Naive thymus-derived CD8-positive, alpha-beta T cell (primary cell): ENCODE measurements at places on chromosomes 16 and 17.

DNA sequence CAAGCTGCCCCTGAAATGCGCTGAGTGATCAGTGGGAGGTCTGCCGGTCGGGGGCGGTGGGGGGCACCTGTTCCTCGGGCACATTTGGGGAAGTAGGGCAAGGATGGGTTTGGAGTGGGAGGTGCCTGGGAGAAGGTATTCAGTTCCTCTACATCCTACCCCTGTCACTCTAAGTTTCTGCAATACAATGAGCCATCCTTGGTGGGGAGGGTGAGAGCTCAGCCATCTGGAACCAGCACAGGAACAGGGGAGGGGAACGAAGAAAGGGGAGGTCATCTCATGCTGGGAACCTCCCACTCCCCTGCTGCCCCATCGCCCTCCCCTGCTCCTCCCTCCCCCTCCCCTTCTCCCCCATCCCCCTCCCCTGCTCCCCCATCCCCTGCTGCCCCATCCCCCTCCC is 4.2 kb downstream of the DPH1 start:
- no peak for DNase-seq

GRCh38 chr16:69566240-69566980 is 644 bp downstream of the NFAT5 start:
- DNase-seq, result no peak

DNA sequence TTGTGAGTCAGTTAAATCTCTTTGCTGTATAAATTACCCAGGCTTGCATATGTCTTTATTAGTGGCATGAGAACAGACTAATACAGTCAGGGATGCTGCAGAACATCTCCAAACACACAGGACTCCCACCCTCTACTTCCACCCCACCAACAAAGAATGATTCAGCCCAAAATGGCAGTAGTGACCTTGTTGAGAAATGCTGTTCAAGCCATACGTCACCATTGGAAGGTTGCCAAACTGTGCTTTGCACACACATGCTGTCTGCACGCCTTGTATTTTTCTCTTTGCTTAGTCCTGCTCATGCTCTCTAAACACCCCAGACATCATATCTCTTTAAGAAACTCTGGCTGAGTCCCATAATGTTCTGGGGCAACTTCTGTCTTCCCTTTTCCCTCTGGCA is 589.6 kb downstream of the WWOX start:
- DNase-seq, result no peak

DNA sequence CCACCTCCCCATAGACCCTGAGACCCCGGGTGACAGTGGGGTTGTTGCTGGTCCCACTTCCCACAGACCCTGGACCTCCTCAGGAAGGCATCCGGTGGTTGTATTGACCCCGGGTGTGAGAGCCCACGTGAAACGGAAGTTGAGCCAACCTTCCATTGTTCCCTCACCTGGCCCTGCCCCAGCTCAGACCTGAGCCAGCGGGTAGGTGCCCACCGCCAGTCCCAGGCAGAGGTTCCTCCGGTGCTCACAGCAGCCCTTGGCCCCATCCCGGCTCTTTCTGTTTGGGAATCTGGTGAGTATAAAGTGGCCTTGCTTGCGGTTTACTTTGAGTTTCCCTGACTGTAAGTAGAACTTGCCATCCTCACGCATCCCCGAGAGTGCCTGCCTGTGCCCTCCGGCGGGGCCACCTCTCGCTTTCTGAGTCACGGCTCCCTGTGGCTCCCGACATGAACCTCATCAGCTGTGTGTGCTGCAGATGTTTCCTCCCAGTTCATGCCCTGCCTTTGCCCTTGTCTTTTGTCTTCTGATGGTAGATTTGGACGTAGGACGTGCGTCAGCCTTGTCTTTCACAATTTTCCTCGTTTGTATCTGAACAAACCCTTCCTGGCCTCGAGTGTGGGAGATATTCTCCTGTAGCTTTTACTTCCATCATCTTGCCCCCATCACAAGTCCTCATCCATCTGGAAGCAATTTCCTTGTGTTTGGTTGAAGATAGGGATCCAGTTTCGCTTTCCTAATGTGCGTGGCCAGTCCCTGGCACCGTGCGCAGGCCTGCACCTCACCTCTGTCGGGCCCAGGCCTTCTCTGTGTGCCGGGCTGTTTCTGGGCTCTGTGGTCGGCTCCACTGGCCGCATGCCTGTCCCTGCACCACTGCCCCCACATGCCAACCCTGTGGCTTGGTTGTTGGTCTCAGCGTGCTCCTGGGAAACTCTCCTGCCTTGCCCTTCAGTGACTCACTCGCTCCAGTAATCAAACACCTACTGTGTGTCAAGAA is 76.0 kb downstream of the METRNL start:
- DNase-seq, result no peak

GRCh38 chr17:77144227-77144626 is 3.5 kb downstream of the SEC14L1 start:
- DNase-seq, result no peak

GRCh38 chr16:63890081-63890480 is 1231.8 kb downstream of the CDH11 start:
- DNase-seq, result no peak

GRCh38 chr17:16272111-16272840 is 55.3 kb downstream of the PIGL start:
- DNase-seq, result no peak

DNA sequence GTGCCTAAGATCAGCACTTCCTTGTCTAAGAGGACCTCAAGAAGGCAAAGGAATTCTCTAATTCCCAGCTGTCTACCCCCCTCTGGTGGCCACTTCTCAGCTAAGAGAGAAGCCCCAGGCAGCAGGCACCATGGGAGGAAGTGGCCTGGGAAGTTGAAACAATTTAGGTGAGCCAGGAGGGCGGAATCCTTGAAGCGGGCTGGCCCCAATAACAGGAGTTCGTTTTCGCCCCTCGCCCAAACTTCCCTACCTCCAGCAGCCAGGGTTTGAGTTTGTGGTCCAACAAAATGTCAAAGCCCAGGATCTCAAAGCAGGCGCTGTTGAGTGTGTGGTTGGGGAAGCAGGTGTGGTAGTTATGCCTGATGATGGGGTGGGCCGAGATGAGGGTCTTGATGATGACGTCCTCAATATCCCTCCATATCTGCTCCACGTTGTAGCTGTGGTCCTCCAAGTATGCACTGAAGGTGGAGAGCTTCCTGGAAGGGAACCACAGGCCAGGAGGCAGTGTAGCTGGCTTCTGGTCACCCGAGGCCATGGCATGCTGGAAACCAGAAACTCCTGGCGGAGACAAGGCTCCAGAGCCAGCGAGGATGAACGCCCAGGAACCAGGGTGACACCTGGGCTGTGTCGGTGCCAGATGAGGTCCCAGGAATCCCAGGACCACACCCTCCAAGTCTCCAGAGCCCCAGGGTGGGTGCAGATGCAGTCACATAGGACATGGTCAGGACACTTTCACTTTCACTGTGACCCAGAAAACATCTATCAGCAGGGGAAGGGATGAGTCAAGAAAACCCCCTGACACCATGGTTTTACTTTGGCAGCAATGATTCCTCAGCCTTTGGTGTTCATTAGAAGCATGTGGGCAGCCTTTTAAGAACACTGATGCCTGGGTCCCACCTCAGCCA is 25.6 kb downstream of the TTLL6 start:
- DNase-seq, result peak; percentile 7

- DNase-seq, result no peak
These were observed 3.8 kb upstream of the C1QL1 start for GRCh38 chr17:44971776-44972483.

DNA sequence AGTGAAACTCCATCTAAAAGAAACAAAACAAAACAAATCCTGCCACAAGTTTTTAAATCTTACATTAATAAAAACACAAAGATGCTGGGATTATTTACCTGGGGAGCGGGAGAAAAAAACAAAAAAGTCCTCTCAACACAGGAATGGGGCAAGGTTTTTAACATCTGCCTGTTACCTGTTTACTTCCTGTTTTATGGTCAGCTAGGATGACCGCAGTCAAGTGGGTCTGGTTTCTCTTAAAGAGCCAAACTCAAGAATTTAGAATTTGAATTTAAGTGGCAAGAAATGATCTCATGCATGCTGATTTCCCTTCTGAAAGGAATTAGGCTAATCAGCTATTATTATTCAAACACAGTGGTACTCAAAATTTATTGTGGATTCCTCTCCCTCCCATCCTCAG is 39.7 kb upstream of the TBC1D3K start:
- DNase-seq, result no peak

DNA sequence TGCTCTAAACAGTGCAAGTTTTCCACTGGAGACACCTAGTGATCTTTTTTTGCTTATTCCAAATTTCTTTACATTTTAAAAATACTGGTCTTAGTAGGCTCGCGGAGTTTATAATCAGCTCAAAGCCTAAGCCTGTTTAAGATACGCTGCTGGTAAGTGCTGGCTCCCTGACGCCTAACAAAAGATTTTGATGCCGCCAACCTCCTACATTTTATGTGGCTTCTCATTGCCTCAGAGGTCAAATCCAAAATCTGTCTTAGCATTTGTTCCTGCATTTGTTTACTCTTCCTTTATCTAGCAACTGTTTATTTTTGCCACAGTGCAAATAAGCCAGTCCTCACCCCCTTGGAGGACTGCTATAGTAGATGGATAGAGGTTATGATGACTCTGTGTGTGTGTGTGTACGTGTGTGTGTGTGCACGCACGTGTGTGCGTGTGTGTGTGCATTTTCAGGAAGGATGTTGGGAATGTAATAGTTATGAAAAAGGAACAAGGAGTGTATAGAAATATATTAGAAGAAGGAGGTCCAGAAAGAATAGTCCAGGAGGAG is 24.8 kb downstream of the HS3ST3B1 start:
- no peak for DNase-seq

DNA sequence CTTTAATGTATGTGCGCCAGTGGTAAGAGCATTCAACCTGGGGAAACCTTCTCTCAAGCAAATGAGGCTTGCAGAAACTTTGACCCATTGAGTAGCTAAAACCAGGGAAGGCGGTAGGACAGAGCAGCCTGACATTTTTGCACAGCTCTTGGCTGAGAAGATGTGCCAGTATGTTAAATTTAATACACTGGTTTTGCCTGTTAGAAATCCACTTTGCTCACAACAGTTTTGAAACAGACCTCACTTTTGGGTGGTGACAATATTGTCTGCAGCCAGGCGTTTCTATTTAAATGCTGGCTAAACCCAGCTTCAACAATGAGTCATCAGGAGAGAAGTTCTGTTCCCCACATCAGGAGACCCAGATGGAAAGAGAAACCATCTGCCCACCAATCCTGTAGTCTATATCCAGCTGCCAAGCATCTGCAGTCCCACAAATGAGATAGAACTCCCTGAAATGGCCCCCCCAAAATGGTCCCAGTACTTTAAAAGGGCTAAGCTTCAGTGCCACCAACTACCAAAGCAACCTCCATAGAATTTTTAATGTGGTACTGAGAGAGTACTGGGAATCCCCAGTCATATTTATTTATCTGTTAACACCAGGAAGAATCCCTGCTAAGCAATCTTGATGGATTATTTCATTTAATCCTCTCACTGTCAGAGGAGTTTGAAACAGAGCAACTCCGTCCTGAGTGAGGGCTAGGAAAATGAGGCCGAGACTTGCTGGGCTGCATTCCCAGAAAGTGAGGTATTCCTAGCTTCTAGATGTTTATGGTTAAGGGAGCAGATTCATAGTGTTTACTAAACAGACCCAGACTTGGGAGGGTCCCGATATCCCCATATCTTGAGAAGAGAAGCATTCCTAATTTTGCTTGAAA is 29.0 kb upstream of the CLEC3A start:
- no peak for DNase-seq

- no peak for DNase-seq
These were observed 31.4 kb downstream of the EPN2 start for GRCh38 chr17:19268611-19269010.

- DNase-seq, result peak; percentile 97
These were observed at the start of gene ICAM2 for GRCh38 chr17:64020056-64020766. ICAM2 (minus strand) TSS chr17:64020633; CDS start chr17:64006691, 13,942 bp downstream.

- no peak for DNase-seq
These were observed 108.1 kb downstream of the LITAF start for GRCh38 chr16:11478431-11479119.

DNA sequence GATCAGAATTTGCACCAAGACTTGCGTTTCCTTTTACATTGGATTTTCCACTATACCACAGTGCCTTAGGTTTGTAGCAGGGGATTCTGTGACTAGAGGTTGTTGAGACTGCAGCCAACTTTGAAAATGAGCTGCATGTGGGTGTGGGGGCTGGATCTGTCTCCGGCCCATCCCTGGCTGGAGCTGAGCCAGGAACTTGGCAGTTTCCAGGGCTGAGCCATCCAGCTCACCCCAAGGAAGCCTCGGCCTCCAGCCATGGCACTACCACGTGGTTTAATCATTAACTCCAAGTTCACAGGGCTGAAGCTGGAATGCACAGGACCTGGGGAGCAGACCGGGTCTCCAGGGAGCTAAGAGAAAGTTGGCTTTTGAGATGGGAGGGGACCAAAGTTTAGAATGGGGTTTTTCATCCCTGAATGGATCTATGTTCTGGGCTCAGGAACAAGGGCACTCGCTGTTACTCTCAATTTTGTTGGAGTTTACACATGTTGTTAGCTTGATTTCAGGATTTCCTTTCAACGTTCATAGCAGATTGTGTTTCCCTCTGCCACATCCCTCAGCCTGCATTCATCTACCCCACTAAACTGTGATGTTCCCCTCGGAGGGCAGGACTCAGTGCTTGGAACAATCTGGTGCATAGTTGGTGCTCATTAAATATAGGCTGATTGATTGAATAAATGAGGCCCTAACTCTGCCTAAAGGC is 42.3 kb upstream of the HNF1B start:
- no peak for DNase-seq

DNA sequence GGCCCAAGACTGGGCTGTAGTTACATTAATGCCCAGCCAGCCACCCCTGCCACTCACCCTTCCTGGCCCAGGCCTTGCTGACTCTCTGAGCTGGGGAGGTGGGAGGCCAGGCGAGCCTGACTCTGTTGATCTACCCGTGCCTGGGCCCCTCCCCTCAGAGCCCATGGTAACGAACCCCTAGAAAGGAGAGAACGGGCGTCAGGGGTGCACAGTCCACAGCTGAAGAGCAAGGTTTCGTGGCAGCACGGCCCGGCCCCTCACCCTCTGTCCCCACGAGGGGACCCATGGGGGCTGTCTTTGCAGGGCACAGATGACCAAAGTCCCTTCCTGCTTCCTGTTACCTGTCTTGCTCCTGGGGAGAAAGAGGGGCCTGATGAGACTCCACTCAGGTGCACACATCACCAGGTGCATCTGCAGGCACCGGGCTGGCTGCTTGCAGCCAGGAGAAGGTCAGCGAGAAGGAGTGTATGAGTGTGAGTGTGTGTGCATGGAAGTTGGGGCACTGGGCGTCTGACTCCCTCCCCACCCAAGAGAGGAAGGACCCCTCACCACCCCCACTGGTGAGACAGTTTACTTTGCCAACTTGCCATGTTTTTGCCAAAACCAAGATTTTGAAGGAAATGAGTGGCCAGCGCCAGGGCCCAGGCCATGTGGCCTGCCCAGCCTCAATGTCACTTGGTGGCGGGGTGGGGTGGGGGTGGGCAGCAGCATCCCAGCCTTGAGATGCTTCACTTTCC is 359.1 kb downstream of the SEC14L1 start:
- DNase-seq, result no peak

DNA sequence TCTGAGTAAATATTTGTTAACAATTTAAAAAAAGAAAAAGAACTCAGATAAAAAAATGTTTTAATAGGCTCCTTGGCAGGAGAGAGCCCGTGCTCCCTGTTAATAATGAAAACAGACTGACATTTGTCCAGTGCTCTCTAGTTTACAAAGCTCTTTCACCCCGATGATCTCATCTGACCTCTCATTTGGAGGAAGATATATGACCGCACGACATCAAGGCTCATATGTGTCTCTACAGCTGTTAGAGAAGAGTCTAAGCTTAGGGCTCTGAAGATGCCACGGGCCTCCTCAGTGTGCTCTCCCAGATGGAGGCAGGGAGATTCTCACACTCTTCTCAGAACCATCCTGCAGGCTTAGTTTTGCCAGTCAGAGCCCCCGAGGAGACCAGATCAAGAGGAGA is 280.8 kb upstream of the IRX5 start:
- DNase-seq, result no peak

GRCh38 chr17:71764505-71764904 is 356.3 kb upstream of the SOX9 start:
- no peak for DNase-seq
